Left lung (tissue), 14 donors: ENCODE measurements at places on chromosomes 1 and 21. TPM values are rescaled to one million over a fixed set of nuclear protein-coding genes. Genes with fewer than 3 reads are reported as not detected.

Gene RBP7
- 2.0 TPM for total RNA-seq

Gene SLC35F3
- 0.64 TPM for total RNA-seq

Gene PRKCZ
- total RNA-seq: 100 TPM

Gene ADGRL2
- 106 TPM for total RNA-seq

Gene NCMAP
- 5.4 TPM for total RNA-seq

DNA sequence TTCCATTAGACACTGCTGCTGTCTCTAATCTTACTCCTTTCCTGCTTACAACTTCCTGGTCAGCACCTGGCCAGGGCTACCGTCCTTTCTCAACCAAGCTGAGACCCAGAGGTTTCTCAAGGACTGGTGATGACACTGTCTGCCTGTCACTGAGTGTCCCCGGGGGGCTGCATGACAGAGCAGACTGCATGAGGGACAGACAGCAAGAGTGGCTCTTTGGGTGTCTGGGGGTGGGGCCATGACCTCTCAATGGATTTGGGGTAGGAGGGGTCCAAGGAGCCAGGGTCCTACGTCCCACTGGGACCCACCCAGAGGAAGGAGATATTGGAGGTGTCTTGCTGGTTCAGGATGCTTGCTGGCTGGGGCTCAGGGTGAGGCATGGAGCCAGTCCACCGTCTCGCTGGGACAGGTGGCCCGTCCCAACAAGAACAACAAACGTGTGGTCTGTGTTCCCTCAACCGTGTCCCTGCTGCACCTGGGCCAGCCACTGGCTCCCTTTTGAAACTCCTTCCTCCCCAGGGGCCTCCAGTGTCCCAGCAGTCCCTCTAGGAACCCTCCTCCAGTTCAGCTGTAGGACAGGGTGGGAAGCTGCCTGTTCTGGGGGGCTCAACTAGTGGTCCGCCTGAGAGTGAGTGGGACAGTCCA is 344.6 kb upstream of the AJAP1 start:
- H3K27ac ChIP-seq: no peak overlapping the region
- H3K4me3 ChIP-seq: no peak overlapping the region
- no peaks in the 10 kb centered on the region for H3K36me3 ChIP-seq

GRCh38 chr1:221794079-221794670 is 52.3 kb upstream of the DUSP10 start:
- H3K4me3 ChIP-seq: no peak overlapping the region
- H3K27ac ChIP-seq: no peak overlapping the region
- no peaks in the 10 kb centered on the region for H3K27me3 ChIP-seq
- peak; percentile 4 for DNase-seq

- no peaks in the 10 kb centered on the region for H3K27me3 ChIP-seq
- peak overlapping the region; percentile 75 for H3K27ac ChIP-seq
- no peak for DNase-seq
- H3K4me1 ChIP-seq: peaks cover 15% of the 10 kb centered on the region
- no peak overlapping the region for H3K4me3 ChIP-seq
These were observed 18.0 kb upstream of the ID3 start for GRCh38 chr1:23577056-23578004.

DNA sequence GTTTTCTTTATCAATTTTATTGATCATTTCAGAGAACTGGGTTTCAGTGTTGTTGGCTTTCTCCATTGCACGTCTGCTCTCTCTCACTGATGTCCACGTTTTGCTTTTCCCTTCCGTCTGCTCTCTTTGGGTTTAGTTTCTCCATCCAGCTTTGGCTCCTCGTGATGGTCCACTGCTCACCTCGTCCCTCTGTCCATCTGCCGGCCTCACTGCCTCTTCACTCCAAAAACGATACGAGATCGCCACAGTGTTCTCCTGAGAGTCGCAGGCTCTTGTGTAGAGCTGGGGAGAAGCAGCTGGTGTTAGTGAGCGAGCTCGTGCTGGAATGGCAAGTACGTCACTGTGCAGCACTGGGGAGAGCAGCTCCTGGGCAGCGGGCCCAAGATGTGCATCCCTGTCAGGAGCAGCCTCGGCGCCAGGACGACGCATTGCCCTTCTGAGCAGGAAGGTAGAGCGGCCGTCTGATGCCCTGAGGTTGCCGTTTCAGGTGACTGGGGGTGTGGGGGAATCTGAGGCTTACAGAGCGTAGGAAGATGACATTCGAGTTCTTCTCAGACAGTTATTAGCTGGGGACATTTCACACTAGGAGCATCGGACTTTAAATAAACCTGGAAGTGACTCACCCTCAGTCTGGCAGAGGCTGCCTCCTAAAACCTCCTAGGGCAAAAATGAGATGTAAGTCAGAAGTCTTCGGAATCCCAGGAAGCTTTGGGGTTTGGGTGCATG is 31.4 kb upstream of the PCBP3 start:
- H3K36me3 ChIP-seq: no peaks in the 10 kb centered on the region
- H3K4me3 ChIP-seq: no peak overlapping the region
- H3K27me3 ChIP-seq: peaks cover 78% of the 10 kb centered on the region
- no peak overlapping the region for H3K27ac ChIP-seq
- H3K4me1 ChIP-seq: peaks cover under 1% of the 10 kb centered on the region
- peak; percentile 28 for DNase-seq
